ENCODE measurements at places on chromosomes 11 and 22. TPM values are rescaled to one million over a fixed set of nuclear protein-coding genes. Genes with fewer than 3 reads are reported as not detected.
A peak's percentile ranks its signal among the peaks of the same experiment; 100 is the strongest.

The TMEM258 gene
- 23.4 TPM for total RNA-seq

The C11orf97 gene
- total RNA-seq: not detected

DNA sequence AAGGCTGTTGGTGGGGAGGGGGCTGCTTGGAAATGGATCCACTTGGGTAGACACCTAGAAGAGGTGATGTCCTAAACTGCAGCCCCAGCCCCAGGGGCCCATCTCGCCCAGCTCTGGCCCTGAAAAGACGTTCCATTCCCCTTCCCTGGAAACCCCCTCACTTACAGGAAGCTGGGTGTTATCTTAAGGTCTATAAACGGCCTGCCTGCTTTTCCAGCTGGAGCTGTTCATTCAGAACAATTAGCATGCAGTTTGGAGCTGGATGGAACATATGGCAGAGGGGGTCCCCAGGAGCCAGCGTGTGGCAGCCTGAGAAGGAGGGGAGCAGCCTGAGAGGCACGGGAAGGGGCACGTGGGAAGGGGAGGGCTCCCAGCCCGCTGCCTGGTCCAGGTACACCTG lies 139.6 kb downstream of the PKNOX2 start:
- no peak for DNase-seq

DNA sequence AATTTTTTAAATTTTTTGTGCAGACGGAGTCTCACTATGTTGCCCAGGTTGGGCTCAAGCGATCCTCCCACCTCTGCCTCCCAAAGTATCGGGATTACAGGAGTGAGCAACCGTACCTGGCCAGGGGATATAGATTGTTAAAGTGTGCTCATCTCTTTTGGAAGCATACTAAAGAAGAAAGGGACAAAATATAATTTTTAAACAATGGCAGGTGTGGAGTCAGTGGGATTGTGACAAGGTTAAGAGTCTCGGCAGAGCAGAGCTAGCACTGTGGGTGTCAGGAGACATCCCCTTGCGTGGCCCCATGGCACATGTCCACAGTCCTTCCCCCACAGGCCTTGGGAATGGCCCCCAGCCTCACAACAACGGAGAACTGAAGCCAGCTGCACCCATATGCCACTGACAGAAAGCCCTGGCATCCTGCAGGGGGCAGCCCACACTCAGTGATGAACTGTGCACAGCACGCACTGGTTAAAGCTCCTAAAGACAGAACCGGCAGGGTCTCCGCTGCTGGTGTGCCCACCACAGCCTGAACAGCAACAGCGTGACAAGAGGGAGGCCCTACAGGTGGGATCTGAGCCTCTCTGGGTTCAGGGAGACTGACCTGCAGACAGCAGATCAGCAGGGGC lies 29.9 kb downstream of the SERPIND1 start:
- peak; percentile 28 for DNase-seq

- DNase-seq: no peak
Observed at GRCh38 chr11:35057926-35058668, 80.9 kb upstream of the CD44 start.

DNA sequence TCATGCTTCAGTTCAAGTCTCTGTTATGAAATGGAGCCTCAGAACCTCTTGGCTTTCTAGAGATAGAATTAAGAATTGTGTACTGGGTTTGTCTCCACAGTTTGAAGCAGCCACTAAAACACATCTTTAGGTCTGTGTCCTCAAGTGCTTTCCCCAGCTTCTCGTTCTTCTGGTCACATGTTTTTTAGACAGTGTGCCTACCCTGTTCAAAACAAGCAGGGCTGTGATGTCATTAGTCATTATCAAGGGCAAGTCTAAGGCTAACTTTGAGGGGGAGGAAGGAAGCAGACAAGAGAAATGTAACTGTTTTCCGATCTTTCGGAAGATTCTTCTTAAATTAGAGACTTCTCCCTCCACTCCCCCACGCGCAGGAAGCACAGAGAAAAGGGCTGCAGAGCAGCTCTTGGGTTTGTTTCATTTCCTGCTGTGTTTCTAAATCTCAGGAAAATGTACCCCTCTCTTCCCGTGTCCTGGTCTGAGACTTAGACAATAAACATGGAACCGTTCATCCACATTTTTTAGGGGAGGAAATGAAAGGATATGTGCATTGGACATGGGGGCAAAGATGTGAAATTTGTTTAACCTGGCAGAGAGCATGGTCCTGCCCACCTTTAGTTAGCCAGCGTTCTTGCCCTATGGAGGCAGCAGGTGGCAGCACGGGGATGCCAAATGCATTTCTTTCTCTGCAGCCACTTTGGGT lies 3.1 kb downstream of the AKIP1 start:
- peak; percentile 36 for DNase-seq

DNA sequence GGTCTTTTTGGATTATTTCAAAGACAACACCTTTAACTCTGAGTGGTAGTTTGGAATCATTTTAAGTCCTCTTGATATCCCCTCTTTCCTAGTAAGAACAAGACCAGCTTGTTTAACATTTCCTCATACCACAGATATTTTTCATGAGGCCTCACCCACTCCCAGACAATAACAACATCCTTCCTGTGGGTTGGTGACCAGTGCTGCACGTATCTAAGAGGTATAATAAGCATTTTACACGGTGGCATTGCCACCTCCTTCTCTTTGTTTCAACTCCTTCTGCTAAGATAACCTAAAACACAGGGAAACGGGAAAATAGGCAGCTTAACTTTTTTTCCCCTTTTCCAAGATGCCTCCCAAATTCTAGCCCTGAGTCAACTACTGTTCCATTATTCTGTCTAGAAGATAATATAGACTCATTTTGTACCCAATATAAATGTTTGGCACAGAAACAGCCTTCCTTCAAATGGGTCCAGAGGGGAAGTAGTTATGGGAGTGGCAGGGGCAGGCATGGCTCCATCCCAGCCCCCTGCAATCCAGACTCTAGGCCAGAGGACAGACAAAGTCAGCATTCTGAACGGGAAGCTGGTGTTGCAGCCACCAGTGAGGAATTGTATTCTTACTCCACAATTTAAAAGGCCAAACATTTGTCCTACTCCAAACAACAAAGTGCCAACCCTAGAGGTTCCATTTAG lies 28.5 kb downstream of the MAML2 start:
- DNase-seq: no peak
